ENCODE measurements at places on chromosomes 3 and 15.

GRCh38 chr15:78625606-78626280, 4.9 kb upstream of the CHRNA3 start:
- DNase-seq: no peak

- DNase-seq: no peak
Measured at GRCh38 chr15:93024716-93025624, 64.0 kb downstream of the RGMA start.

GRCh38 chr3:52218937-52219650, 6.4 kb downstream of the TLR9 start:
- no peak for DNase-seq

DNA sequence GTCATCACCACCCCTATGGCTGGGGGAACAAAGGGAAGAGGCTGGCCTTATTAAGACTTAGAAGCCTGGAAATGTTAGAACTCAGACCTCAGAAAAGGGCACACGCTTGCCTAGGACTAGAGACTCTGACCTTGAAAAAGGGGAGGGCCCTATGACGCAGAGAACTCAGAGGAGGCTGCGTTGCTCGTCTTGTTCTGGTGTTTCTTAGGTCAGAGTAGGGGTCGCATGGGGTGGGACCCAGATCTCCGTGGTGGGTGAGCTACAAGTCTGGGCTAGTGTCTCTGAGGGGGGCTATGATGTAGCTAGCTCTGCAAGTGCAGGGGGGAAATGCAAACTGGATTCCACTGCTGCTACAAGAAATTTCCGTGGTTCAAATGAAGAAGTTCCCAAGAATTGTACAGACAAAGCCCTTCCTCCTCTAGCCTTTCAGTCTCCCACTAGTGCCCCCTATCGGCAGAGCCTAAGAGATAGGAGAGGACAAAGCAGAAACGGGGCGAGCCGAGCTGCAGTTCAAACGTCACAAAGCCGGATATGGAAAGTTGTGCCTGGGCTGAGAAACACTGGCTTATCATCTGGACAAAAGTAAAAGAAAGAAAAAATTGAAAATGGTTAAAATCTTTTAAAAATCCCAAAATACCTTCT, 392.9 kb upstream of the ROBO2 start:
- DNase-seq: no peak

DNA sequence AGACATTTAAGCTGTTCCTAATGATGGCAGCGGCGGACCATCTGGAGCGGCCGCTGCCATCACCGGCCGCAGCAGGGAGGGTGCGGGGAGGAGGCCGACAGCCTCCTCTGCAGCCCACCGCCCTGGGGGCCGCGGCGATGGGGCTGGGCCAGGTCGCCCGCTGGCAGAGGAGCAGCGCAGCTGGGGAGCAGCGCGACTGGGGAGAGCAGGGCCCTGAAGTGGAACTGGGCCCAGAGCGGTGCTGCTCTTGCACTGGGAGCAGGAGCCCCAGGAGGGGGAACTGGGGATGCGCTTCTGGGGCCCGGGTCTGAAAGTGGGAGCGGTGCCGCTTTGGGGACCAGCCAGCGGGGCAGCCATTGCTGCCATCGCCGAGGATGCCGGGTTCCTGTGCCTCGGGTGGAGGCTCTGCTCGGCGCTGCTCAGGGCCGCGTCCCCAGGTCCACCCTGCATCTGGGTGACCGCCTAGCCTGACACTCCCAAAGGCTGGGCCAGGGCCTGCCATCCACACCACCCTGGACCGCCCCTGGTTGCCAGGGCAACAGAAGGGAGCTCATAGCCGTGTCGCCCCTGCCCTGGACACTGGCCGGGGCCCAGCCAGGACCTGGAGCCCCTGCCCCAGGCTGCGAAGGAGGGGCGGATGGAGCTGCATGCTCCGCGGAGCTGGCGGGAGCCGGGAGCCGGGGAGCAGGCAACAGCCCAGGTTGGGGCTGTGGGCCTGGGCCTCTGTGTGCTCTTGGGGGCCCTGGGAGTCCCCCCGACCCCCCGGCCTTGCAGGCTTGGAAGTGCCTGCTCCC, 15.5 kb upstream of the PLA2G4E start:
- DNase-seq: no peak

DNA sequence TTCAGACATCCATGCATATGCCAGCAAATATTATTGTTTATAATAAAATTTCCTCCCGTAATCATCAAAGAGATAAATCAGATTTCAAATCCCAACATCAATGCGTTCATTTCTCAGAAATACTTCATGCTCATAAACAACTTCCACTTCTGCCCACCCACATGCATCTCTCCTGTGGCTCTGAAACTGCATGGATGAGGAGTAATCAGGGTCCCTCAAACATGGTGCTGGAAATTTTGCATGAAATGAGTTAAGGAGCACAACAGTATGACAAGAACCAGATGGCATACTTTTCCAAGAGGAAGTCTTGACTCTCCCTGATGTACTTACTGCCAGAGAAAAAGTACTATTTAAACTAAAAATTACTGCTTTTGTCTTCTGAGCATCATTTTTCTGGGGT, 26.9 kb upstream of the MFSD1 start:
- DNase-seq: peak; percentile 24

DNA sequence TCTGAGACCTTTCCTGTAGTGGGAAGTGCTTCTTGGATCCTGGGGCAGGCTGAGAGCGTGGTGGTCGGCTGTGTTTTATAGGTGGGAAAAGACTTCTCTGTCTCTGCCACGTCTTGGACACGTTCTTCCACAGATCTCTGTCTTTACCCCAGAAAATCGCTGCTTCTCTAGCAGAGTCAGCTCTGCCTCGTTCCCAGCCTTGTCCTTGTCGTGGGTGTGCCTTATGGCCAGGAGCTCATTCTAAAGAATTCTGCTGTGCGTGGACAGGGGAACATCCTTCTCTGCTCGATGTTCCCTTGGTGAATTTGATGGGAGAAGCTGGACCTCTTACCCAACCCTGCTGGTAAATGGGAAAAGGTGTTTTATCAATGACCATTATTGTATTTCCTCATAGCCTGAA, 433.1 kb upstream of the C2CD4B start:
- DNase-seq: no peak

- DNase-seq: peak; percentile 46
Measured at GRCh38 chr3:141529717-141530414, 43.0 kb downstream of the RASA2 start.

- DNase-seq: no peak
Measured at GRCh38 chr3:187850258-187850921, 105.1 kb upstream of the BCL6 start.

- no peak for DNase-seq
Measured at GRCh38 chr15:66085128-66085527, 168.4 kb downstream of the MEGF11 start.

DNA sequence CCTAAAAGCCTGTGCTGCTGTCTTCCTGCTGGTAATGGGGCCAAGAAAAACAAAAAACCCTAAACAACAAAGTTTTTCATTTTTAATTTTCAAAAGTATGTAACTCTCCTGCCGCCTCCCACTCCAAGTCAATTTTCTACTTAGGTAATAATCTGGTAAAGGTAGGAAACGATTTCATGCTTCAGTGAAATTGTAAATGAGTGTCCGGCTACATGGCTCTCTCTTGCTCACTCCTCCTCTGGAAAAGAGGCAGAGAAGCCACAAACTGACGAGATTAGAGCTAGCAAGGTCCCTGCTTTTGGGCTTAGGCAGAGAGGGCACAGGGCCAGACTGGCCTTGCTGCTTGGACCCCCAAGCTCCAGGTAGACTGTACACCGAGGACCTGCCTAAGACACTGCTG, 23.5 kb downstream of the KLHL25 start:
- DNase-seq: no peak

DNA sequence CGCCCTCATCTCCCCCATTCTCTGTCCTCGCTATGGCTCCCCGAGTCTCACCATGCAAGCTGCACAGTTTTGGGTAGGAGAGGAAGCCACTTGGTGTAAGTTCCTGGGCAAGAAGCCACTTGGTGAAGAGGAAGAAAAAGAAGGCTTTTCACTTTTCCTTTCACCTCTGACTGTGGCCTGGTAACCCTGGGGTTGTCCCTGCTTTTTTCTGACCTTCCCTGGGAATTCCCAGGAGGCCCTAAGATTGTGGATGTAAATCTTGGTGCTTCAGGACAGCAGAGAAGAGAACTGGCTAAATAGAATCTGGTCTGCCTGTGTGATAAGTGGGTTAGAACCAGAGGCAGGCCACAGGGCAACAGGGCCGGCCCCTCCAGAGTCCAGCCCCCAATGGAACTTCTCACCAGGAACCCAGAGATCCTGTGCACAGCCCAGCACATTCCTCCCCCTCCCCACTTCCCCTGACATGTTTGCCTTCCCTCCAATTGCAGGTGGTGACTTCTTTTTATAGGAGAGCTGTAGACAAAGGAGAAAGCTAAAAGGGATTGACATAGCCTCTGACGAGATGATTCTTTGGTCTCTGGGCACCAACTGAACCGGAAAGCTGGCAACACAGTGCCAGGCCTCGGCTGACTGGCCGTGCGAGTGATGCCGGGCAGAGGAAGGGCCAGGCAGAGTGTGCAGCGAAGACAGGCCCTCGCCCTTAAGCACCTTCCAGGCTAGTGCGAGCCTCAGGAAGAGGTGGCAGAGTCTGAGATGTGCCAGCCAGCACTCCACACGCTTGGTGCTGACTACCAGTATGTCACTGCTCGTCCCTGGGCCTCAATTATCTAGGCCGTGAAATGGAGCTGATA, 19.4 kb upstream of the SKOR1 start:
- no peak for DNase-seq

DNA sequence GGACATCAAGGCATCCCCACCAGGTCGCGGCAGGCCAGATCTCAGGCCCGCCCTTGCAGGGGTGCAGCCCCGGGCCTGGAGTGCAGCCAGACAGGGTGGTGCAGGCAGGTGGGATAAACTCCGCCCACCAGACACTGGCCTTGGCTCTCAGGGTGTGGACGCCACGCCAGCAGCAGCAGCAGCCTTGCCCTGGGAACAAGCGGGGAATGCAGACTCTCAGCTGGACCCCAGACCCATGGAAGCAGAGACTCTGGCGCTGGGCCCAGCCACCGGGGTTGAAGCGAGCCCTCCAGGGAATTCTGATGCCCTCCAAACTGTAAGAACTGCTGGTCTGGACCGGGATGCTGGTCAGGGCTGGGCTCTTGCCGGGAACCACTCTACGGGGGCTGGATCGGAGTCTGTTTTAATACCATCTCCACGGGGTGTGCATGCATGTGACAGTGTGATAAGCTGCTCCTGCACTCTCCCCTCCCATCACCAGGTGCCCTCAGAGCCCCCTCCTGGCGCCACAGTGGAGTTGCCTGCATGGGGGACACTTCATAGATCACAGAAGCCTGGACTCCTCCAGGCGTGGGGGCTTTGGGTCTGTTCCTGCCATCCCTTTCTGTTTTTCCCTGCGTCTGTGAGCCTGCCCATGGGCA, 142.7 kb downstream of the NSMCE3 start:
- DNase-seq: no peak

DNA sequence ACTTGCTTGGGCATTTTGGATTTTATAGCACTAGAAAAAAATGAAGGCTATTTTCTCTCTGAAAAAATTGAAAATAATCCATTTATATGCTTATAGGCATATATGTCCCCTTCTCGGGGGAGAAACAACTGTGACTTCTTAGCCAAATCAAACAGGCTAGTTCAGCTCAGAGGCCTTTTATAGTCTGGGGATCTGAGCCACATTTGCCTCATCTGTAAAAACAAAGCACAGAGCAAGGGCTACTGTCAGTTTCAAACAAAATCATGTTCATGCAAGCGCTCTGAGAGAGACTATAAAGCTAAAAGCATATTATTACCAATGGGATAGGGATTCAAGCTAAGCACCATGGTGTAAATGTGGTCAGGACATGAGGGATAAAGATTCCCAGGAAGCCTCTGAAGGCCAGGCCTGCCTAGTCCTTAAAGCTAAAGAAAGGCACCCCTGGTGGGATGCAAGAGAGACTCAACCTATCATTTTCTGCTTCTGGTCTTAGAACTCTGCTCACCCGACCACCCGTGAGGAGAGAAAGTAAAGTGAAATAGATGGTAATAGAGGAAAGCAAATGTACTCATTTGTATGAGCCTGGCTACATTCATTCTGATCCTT, 51.0 kb upstream of the IL12A start:
- DNase-seq: no peak

- no peak for DNase-seq
Measured at GRCh38 chr3:111314898-111315297, 227.1 kb upstream of the CD96 start.

GRCh38 chr3:52441091-52441771, 3.7 kb downstream of the SEMA3G start:
- no peak for DNase-seq

GRCh38 chr3:123759871-123760270, 124.3 kb downstream of the MYLK start:
- no peak for DNase-seq

- DNase-seq: peak; percentile 86
Measured at GRCh38 chr3:129228891-129229585, 20.4 kb upstream of the COPG1 start.

GRCh38 chr3:21542656-21543379, 208.2 kb downstream of the ZNF385D start:
- DNase-seq: no peak

DNA sequence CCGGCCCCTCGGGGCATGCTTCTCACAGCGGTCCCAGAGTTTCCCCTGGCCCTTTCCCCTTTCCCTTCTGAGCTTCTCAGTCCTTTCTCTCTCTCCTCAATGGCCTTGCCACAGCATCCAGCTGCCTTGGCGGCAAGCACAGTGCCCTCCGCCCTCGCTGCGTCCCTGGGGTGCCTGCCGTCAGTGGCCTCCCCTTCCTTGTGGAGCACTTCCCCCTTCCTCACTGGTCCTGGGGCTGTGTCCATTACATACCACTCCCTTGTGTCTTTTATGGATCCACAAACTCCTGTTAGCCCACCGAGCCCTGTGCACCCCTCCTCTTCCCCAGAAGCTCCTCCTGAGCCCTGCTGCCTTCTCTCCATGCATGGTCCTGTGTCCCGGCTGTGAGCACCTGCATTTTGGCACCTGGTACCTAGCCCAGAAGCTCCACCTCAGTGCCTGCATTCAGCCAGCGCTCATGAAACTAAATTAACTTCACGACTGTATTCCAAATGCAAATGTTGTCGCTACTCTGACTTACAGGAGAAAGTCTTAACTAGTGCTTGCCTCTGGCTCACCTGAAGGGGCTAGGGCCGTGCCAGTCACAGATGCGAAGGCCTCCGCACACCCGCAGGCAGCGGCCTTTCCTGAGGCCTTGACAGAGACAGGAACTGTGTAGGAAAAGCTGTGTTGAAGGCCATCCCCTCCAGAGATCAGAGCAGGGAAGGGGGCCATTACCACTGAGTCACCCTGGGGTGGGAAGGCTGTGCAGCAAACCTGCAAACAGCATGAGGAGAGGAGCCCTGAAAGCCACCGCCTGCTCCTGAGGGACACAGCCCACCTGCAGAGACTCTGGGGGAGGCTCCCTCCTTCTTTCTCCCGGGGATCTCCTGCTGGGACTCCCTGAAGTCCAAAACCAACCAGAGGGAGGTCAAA, 19.1 kb upstream of the KLF13 start:
- DNase-seq: no peak

- DNase-seq: no peak
Measured at GRCh38 chr3:127694467-127695215, 21.9 kb downstream of the ABTB1 start.

GRCh38 chr3:142916605-142917004, 27.7 kb upstream of the PCOLCE2 start:
- peak; percentile 54 for DNase-seq

GRCh38 chr15:101613130-101614000, 38.8 kb downstream of the TM2D3 start:
- DNase-seq: peak; percentile 35

DNA sequence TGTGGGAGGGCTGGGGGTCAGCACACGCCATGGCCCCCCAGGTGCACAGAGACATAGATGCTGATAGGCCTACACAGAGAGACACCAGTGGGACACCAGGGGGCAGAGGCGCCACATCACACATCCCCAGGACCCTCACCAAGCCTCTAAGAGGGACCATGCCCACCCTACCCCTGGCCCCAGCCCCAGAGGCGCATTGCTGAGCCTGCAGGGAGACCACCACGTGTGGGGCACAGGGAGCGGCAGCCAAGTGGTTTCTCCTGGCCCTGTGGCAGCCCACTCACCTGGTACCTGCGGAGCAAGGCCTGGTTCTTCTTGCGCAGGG, 1.2 kb downstream of the CCDC9B start:
- no peak for DNase-seq
